Left colon (tissue), 2 donors: ENCODE measurements at places on chromosomes 5 and 9. TPM values are rescaled to one million over a fixed set of nuclear protein-coding genes. Genes with fewer than 3 reads are reported as not detected.

DNA sequence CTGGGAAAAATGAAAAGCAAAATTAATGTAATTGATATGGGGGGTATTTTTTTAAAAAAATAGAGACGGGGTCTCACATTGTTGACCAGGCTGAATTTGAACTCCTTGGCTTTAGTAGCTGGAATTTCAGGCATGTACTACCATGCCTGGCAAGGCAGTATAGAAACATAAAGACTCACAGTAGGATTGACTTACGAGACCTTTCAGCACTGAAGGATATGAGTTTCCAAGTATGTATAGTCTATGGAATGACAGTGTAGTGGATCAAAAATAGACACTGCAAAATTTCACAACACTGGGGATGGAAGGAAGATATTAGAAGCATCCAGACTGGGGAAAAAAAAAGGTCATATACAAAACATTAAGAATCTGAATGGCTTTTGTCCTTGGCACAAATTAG is 6.8 kb downstream of the DCP2 start:
- no peak for DNase-seq

Gene GRM6
- total RNA-seq, result not detected

GRCh38 chr9:127333221-127334064 is 63.5 kb upstream of the SLC2A8 start:
- DNase-seq, result no peak

DNA sequence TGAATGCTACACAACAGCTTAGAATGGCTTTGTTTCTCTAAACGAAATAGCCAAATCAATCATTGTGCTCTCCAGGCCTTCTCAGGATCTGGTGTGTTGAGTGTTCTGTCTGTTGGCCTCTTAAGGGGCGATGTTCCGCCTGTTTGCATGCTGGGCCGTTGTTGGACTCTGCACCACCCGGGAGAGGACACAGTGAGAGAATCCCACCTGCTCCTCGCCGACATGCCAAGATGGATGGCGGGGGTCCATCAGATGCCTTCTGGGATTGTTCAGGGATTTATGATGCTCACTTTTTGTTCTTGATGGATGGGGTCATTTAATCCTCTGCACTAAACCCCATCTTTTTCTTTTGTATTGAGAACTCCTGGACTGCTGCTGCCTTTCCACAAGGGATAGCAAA is 159.9 kb downstream of the NTRK2 start:
- no peak for DNase-seq

Gene FAM151B
- 1.7 TPM for total RNA-seq

- peak; percentile 9 for DNase-seq
Measured at GRCh38 chr9:79477955-79478771, 93.6 kb upstream of the TLE4 start.

Gene TLX3
- not detected for total RNA-seq

DNA sequence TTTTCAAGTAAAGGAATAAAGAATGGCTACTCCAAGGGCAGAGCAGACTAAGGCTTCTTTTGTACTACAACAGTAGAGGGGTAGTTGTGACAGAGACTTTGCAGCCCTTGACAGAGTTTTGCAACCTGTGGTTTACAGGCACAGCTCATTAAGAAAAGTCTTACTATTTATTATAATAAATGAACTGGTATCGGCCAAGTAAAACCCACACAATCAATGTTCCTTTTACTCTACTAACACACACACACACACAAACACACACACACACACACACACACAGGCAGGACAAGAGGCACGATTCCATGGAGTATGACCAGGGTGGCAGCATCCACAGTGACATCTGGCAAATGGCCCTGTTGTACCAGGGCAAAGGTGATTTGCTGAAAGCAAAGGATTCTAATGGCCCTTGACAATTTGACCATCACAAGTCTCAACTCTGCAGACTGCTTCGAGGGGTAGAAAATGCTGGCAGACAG is 59.1 kb upstream of the GOLPH3 start:
- no peak for DNase-seq

Gene ZNF782
- total RNA-seq, result 4.5 TPM

DNA sequence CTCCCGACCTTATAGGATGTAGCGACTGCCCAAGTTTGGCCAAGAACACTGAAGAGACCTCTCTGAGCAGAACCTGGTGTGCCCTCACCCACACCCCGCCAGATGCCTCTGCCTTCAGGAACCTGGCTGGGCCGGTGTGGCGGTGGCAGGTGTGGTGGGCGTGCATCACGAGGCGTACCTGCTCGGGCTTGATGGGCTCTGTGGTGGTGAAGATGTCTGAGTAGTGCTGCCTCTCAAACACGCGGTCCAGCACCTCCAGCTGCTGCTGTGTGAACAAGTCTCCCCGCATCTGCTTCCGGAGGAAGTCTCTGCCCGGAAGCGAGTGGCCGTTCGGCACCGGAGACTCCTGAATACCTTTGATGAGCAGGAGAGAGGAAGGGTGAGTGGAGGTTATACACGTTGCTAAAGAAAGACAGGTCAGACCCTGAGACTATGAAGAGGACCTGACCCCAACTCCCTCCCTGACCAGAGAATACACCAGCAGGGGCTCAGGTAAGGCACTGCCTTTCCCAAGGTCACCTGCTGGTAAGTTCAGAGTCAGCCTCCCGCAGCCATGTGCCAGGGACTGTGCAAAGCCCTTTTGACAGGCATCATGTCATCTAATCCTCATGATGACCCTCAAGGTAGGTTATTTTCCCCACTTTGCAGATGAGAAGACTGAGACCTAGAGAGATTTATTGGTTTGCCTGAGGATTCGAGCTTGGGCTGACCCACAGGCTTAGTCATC is 67.5 kb downstream of the PAX5 start:
- DNase-seq, result no peak

DNA sequence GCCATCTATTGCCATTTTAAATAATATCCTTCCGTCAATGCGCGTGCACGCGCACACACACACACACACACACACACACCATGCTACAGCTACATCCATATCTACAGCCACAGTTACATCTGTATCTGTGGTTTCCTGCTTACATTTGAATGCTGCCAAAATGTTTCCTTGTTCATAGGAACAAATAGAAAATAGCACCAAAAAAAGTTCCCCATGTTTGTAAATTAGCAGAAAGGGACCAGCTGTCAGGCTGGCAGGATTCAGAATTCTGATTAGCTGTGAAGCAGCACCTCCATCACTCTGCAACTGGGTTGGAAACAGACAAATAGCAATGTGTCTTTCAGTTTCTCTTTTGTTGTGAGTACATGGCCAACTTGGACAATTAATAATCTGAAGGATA is 601.5 kb downstream of the IRX1 start:
- no peak for DNase-seq
